ENCODE measurements at places on chromosomes 2 and 18.
A peak's percentile ranks its signal among the peaks of the same experiment; 100 is the strongest.

DNA sequence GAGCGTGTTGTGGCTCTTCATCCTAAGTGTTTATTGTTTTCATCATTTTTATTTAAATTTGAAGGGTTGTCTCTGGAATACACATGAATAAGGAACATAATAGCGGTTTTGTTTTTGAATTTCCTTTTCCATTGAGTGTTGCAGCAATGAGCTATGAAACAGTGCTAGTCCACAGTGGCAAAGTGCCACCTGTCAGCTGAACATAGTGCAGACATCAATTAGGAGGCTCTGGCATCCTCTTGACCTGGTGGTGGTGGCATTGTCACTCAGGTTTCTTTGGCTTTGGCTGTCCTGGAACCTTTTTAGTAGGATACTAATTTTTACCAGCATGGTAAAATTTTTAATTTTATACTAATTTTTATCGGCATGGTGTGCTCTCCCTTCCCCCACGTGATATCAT, 63.2 kb downstream of the UGGT1 start:
- no peak for DNase-seq

GRCh38 chr2:27262379-27263286, at the start of gene SLC30A3:
TSS of gene SLC30A3 (minus strand) at chr2:27263047. CDS start at chr2:27262906, 141 bp downstream.
- peak; percentile 74 for DNase-seq

DNA sequence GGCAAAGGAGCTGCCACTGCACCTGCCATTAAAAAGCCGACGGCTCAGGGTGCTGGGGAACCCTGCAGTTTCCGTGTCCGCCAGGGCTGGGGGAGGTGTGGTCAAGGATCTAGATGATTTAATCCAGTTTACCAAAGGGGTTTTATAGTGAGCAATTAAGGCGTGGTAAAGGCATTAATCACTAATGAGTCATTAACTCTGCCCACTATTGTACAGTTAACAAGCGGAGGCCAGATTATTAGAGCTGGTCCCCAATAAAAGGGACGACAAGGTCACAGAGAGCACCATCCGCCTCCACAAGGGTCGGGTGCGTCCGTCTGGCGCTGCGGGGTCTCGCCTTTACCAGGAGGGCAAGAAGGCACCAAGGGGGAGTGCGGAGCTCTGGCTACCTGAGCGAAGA, 9.6 kb downstream of the RAX start:
- no peak for DNase-seq

- DNase-seq: no peak
Measured at GRCh38 chr2:52884761-52885352, 882.7 kb upstream of the CHAC2 start.

- no peak for DNase-seq
Measured at GRCh38 chr2:67037655-67038054, 359.5 kb upstream of the ETAA1 start.

- no peak for DNase-seq
Measured at GRCh38 chr2:25305775-25306174, 36.0 kb downstream of the DNMT3A start.

DNA sequence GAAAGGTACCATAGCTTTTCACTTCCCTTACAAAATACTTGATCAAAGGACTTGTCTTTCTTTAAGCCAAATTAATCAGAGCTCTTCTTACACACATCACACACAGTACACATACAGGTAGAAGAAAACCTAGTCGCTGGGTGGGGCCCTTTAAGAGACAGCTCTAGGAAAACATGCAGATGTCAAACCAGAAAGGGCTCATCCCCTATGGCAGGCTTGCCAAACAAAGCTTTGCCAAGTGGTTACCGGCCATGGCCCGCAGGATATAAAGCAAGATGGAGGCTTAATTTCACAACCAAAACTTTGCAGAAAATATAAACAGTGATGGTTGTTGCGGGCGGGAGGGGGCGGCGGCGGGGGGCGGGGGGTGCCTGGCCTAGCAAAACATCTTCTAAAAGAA, 2156.0 kb upstream of the PIK3C3 start:
- DNase-seq: no peak

GRCh38 chr2:168475636-168476035, 19.6 kb downstream of the CERS6 start:
- DNase-seq: no peak

- no peak for DNase-seq
Measured at GRCh38 chr2:719734-720133, 42.5 kb upstream of the TMEM18 start.

GRCh38 chr2:235963853-235964577, 204.2 kb downstream of the GBX2 start:
- DNase-seq: no peak

DNA sequence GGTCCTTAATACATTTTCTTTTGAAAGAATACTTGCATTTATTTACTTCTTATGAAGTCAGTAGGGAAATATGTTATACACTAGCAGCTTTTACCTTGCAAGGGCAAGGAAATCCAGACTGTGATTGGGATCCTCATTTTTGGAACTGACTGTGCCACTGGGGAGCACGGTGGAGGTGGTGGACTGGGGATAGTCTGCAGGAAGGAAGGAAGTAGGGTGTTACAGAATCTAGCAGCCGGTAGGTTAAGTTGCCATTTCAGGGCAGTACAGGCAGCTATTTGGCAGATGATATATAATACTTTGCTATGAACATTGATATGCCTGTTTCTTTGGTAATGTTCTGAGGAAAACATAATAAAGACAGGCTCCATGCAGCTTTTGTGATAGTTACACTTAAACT, 238.3 kb downstream of the PHLPP1 start:
- no peak for DNase-seq

DNA sequence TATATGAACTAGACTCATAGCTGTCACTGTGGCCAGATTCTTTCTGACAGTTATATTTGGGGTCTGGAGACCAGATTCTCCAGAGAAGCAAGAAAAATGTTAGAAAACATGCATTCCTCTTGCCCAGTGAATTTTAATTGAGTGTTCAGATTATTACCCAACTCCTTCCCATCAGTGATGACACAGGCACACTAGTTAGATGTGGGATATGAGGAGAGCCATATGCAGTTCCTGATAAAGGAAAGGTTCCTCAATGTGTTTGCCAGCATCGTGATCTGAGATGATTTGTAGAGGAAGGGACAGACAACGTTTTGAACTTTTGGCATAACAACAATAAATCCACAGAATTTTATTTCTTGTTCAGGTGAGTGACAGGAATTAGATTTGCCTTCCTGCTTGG, 308.6 kb downstream of the PIEZO2 start:
- DNase-seq: no peak

DNA sequence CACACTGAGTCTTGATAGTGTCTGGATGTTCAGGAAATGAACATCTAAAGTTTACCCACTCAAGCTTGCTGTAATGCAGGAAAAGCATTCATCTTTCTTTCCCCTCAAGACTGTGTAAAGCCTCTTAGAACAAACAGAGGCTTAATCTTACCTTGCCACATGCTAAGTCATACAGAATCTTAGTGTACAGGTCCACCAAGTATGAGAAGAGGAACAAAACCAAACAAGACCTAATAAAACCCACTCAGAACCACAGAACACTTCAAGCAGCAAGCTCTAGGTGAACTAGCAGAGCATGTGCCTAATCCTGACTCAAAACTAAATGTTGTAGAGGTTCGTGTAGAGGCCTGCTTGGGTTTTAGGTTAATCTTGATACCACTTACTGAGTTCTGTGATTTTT, 97.6 kb downstream of the SPTBN1 start:
- no peak for DNase-seq

- no peak for DNase-seq
Measured at GRCh38 chr2:111157071-111157661, 36.5 kb downstream of the BCL2L11 start.

DNA sequence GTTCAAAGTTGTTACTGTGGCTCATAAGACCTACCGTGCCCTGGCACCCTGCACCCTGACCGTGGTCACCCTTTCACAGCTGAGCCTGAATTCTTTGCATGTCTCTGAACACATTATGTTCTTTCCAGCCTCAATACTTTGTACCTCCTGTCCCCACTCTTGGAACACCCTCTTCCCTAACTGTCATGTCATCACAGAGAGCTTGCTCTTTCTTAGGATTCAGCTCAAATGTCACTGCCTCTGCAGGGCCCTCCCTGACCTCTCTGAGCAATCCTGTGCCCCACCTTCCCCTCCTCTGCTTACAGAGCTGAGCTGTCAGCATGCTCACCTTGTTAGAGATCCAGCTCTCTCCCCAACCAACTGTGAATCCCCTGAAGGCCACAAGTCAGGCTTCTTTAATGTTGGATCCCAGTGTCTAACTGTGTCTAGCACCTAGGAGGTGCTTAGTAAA, 15.0 kb downstream of the PRKAG3 start:
- DNase-seq: no peak

GRCh38 chr18:60145776-60146175, 226.8 kb downstream of the MC4R start:
- DNase-seq: no peak

- DNase-seq: peak; percentile 4
Measured at GRCh38 chr2:95274291-95275150, at the start of gene PROM2. TSS of gene PROM2 (plus strand) at chr2:95274449. CDS start at chr2:95274586, 137 bp downstream.

DNA sequence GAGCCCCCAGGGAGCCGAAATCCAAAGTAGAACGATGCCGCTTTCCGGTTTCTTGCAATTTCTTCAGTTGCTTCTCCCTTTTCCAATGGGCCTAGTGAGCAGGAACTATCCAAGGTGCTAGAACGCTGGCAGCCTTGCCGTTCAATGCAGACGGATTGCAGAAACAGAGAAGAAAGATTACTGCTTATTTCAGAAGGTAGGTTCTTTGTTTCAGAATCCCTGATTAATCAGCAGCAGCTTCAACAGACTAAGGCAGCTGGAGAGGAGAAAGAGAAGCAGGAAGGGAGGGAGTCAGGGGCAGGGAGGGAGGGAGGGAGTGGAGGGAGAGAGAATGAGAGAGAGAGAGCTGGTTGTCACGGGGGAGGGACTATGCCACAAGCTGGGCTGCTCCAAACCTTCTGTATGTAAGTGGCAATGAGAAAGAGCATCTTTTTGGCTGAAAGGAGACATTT, 576 bp downstream of the NYAP2 start:
- DNase-seq: no peak

DNA sequence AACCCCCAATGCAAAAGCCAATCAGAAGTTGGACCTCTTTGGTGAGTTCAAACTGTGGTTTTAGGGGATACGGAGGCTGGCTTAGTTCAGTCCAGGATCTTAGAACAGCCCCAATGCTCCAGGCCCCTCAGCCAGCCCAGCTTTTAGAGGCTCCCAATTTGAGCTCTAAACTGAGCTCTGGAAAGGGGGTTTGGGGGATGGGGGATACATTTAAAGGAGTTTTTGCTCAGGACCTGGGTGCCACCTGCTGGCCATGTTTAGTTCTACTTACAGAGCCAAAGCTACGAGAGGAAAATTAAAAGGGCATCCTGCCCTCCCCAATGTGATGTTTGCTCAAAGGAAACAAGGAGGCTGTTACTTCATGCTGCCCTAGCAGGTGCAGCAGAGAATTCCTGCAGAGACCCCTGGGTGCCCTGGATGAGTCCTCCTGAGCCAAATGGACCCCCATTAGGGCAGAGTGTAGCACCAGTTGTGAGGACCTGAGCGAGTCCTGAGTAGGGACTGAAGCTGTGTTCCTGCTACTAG, 15.9 kb upstream of the TMEM214 start:
- peak; percentile 46 for DNase-seq

GRCh38 chr18:3093624-3094337, 80.8 kb upstream of the LPIN2 start:
- no peak for DNase-seq

- no peak for DNase-seq
Measured at GRCh38 chr2:179239195-179239594, 25.4 kb downstream of the SESTD1 start.

GRCh38 chr18:41992066-41992465, 37.0 kb downstream of the PIK3C3 start:
- DNase-seq: no peak

GRCh38 chr2:108324531-108325255, 36.0 kb downstream of the SULT1C2 start:
- no peak for DNase-seq

DNA sequence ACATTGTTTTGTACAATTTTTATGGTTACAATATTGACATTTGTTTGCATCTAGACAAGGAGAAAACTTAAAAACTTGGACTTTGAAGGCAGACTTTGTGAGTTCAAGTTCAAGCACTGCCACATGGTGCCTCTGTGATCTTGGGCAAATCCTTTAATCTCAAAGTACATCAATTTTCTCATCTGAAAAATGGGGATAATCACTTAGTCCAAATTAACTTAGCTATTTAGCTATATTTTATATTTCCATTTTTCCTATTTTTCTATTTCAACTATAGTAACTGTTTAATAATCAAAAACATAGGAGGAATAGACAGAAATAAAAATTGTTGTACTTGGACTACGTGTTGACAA, 38.7 kb downstream of the IL1R2 start:
- no peak for DNase-seq

GRCh38 chr2:62034715-62035114, 129.2 kb downstream of the COMMD1 start:
- no peak for DNase-seq

GRCh38 chr2:24945907-24946306, 25.8 kb downstream of the DNAJC27 start:
- DNase-seq: no peak

GRCh38 chr2:128714851-128715312, 396.2 kb upstream of the HS6ST1 start:
- DNase-seq: no peak

DNA sequence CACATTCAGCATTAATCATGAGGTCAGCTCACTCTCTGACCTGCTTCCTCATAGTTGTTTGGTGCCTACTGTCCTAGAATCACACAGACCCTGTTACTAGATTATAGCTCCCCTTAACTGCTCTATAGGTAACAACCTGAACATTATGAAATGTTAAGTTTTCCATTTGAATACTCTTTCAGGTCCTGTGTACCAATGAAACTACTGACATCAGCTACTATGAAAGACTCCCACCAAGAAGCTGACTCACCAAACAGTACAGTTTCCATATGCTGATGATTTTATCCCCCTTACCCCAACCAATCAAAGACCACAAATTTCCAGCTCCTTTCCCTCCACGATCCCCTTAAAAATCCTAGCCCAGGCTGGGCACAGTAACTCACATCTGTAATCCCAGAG, 56.3 kb downstream of the SRBD1 start:
- no peak for DNase-seq

GRCh38 chr2:23601301-23601965, 216.5 kb downstream of the KLHL29 start:
- DNase-seq: no peak

GRCh38 chr2:33535421-33535820, 59.0 kb downstream of the RASGRP3 start:
- no peak for DNase-seq

- no peak for DNase-seq
Measured at GRCh38 chr2:161199912-161200701, 39.9 kb downstream of the TANK start.

- no peak for DNase-seq
Measured at GRCh38 chr18:73777356-73778031, 370.1 kb downstream of the FBXO15 start.

DNA sequence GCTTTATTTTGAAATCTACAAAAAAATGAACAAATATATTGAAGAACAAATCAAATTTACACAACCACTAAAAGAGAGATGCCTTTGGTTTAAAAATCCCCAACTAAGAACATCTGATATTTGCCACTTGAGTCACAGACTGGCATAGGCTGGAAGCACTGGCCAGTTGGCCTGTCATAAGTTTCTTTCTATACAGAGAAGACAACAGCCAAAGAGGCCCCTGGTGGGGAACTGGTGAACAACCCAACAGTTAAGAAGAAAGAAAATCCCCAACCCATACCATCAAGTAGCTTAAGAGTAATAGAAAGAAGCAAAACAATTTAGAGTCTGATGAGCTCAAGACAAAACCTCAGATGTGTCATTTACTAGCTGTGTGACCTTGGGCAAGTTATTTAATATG, 45.5 kb downstream of the OSR1 start:
- no peak for DNase-seq

Measured in activated CD8-positive, alpha-beta memory T cell treated with anti-CD3 and anti-CD28 coated beads, Interleukin-2, amount 50 U/mL, for 4 hours (primary cell).